ENCODE measurements at places on chromosomes 2 and 18.
A peak's percentile ranks its signal among the peaks of the same experiment; 100 is the strongest.

DNA sequence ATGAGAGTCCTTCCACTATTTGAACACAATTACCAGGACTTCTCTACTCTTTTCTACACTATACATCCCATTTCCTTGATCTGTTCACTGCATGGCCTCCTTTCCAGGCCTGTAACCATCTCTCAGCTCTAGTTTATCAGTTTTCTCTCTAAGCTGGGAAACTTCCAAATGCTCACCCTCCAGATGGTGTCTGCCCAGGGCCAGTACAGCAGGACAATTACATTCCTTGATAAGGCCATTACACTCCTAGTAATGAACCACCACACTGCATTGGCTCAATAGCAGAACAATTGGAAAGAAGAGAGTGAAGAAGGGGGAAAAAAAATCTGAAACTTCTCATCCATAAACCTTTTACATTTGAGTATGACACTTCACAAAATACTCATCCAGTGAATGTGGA, 359.1 kb downstream of the ALK start:
- DNase-seq: peak; percentile 1

GRCh38 chr2:115880558-115880957, 1438.1 kb downstream of the DPP10 start:
- DNase-seq: no peak

DNA sequence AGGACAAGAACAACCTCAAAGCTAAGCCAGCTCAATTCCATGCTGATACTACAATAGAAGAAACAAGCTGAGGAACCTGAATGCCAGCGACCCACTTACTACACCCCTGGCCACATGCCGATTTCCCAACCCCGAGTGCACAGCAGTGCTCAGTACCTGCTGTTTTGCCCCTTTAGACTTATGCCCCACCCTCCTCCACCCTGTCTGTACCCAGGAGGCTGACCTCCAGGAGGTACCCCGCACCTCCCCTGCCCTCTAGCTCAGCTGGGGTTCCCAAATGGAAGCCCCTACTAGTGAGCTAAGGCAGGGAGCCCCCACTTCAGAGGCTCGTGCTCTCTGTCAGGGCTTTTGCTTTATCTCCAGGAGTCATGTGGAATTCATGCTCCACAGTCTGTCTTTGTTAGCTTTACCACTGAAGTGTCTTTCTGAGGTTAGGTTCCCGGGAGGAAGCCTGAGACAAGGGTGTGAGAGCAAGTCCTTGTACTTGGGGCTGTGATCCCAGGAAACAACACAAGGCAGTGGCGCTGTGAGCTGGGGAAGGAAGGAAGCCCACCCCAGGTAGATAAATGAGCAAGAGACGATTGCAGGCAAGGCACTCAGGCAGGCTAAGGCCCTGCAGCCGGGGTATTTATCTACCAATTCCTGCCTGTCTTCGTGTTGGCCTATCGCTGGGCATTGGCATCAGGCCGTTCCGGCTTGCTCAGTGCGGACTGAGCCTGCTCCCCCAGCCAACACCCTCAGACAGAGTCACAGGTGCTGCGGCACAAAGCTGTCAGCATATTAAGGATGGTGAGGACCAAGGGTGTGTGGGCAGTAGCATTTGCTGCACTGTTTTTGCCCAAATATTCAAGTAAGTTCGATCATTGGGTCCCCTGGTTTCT, 220.5 kb downstream of the CYP26B1 start:
- DNase-seq: no peak

- DNase-seq: no peak
Observed at GRCh38 chr2:144242311-144242710, 277.6 kb downstream of the ZEB2 start.

- DNase-seq: peak; percentile 57
Observed at GRCh38 chr2:216316743-216317142, 55.5 kb downstream of the MARCHF4 start.

DNA sequence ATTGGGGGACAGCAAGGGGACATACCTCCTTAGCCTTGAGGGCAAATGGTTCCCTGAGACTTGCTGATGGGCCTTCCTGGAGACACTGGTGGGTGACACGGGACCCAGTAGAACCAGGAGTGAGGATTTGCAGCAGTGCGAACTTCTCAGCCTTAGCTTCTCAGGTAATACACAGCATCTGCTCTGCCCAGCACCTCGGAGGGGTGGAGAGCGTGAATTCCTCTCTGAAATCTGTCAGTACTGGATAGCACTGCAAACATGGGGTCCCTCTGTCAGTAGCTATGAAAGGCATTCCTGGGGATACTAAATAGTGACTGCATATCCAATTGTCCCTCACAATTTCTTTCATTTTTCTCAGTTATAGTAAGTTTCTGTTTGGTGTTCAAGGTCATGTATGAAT, 151.7 kb downstream of the GBX2 start:
- no peak for DNase-seq

GRCh38 chr2:234880551-234881211, 71.1 kb upstream of the SH3BP4 start:
- DNase-seq: peak; percentile 97

GRCh38 chr2:132664096-132664495, 5.9 kb downstream of the LYPD1 start:
- no peak for DNase-seq

DNA sequence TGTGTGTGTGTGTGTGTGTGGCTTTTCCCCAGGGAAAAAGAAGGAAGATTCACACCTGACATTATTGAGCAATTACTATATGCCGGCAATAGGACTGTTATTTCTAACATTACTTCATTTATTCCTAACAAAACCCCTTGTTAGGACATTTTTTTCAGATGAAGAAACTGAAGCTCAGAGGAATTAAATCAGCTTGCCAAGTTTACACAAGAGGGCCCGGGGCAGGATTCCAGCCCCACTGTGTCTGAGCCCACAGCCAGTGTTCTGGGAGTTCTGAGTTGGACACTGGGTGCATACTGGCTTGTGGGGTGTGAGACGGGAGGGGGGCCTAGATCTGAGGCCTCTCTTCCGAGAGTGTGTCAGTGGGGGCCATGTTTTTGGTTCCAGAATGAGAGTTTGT, 9.9 kb downstream of the TOGARAM2 start:
- peak; percentile 34 for DNase-seq
